Thoracic aorta (tissue), 2 donors: ENCODE measurements at places on chromosomes 3 and 15. TPM values are rescaled to one million over a fixed set of nuclear protein-coding genes. Genes with fewer than 3 reads are reported as not detected.

Gene MED12L
- 2.0 TPM for total RNA-seq

Gene NRROS
- 4.7 TPM for total RNA-seq

Gene OGG1
- 26.3 TPM for total RNA-seq

Gene SOX2
- 0.35 TPM for total RNA-seq

Gene C3orf20
- total RNA-seq, result not detected

Gene DUOX2
- not detected for total RNA-seq

Gene NR2E3
- total RNA-seq, result 0.27 TPM

Gene TNFSF10
- 13.8 TPM for total RNA-seq

Gene GDPGP1
- 23.4 TPM for total RNA-seq

Gene XCR1
- not detected for total RNA-seq

Gene CHRM5
- total RNA-seq, result not detected

Gene ANKUB1
- 0.81 TPM for total RNA-seq

Gene RBP2
- total RNA-seq, result not detected

Gene LRTM1
- not detected for total RNA-seq

Gene STRIT1
- not detected for total RNA-seq

Gene CMSS1
- total RNA-seq, result 22.7 TPM

Gene SLC12A1
- total RNA-seq, result 0.85 TPM

Gene GPR171
- total RNA-seq, result not detected

Gene NDUFB4
- total RNA-seq, result 23.5 TPM

Gene UQCC5
- 8.7 TPM for total RNA-seq

Gene TAGLN3
- total RNA-seq, result not detected

Gene VGLL4
- 113 TPM for total RNA-seq

Gene NEO1
- total RNA-seq, result 51.4 TPM

Gene NSUN3
- total RNA-seq, result 15.8 TPM

Gene TM4SF18
- 4.9 TPM for total RNA-seq

Gene ITIH4
- total RNA-seq, result 50.6 TPM

Gene AADAC
- total RNA-seq, result not detected

Gene CIDEC
- total RNA-seq, result 2.0 TPM

Gene FRMD5
- total RNA-seq, result 0.27 TPM

Gene ZNF860
- 0.81 TPM for total RNA-seq

Gene DNAJB11
- total RNA-seq, result 44.9 TPM

Gene ACKR4
- 7.3 TPM for total RNA-seq

Gene ACTRT3
- 3.1 TPM for total RNA-seq

Gene EFHB
- total RNA-seq, result 0.41 TPM

Gene ISLR2
- not detected for total RNA-seq

Gene GOLGA6L9
- total RNA-seq, result 3.2 TPM

Gene ACSBG1
- total RNA-seq, result not detected

Gene CHL1
- 2.0 TPM for total RNA-seq

Gene HRG
- total RNA-seq, result not detected

Gene VEPH1
- total RNA-seq, result not detected

Gene CCDC33
- total RNA-seq, result not detected

Gene OR4M2
- total RNA-seq, result not detected

Gene ZNF662
- 8.9 TPM for total RNA-seq

Gene GOLGA8J
- 0.81 TPM for total RNA-seq

Gene NPAP1
- not detected for total RNA-seq

Gene SPTSSB
- not detected for total RNA-seq

Gene CMTM7
- total RNA-seq, result 10.3 TPM
